ENCODE measurements at places on chromosomes 5 and 9. TPM values are rescaled to one million over a fixed set of nuclear protein-coding genes. Genes with fewer than 3 reads are reported as not detected.

DNA sequence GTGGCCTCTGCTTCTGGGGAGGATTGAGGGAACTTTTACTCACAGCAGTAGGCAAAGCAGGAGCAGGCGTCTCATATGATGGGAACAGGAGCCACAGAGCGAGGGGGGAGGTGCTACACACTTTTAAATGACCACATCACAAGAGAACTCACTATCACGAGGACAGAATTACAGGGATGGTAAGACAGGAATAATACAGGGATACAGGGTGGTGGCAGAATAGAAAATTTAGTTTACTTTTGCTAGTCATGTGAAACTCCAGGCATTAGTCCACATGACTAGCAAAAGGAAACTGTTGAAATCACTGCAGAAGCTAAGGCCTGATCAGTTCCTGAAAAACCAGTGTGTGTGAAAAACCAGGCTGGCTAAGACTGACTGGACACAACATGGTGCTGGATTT is 382.4 kb downstream of the NNT start:
- no peak for DNase-seq

GRCh38 chr9:76390656-76391055 is 3.6 kb downstream of the RFK start:
- no peak for DNase-seq

DNA sequence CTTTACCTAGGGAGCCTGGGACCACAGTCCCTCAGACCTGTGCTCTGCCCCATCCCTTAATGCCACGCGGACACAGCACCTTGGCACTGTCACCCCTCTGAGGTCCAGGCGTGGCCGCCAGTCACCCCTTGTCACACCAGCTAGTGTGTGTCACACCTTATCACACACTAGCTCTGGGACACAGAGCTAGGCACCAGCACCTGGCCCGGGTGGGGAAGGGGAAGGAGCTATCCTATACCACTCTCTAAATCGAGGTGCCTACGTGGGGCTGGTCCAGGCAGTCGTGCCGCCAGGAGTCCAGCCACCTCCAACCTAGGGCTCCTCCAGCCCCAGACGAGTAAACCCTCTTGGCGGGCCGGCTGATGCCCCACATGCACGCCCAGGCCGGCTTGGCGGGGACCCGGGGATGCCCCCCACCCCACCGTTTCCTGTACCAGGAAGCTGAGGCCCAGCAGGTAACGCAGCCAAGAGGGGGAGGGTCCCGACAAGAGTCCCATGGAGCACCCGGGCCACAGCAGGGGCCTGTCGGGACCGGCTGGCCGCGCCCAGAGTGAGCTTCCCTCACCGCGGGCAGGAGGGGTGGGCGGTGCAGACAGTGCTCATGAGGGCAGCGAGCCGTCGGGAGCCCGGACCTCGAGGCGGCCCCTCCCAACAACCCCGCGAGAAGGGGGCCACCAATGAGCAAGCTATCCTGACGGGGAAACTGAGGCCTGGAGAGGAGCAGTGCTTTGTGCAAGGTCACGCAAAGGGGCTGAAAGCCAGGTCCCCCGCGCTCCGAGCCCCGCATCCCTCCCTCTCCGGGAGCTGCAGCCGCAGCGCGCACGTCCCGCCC is 550 bp downstream of the CORO2A start:
- peak; percentile 39 for DNase-seq

DNA sequence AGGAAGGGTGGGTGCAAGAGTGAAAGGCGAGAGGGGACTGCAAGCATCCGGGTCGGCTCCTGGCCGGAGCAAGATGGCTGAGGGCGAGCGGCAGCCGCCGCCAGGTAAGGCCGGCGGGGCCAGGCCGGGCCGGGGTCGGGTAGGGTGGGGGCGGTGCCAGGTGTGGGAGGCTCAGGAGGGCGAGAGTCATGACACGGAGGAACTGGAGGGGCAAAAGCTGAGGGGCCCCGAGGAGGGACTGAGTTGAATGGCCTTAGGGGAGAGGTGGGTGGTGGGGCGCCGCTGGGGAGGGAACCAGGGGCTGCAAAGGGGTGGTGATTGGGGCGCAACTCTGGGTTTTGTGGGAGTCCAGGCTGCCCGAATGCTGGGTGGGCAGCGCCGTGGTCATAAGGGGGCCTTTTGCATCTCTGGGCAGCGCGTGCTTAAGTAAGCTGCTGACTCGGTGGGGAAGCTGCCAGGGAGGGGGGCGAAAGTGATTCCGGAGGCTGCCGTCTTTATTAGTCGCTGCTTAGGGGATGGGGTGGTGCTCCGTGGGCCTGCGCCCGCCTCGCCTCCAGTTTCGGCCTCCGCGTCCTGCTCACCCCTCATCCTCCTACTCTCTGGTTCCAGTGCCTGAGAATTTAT is 425 bp downstream of the PTPA start:
- DNase-seq = peak; percentile 34

- no peak for DNase-seq
Measured at GRCh38 chr9:133950192-133950591, 41.9 kb downstream of the VAV2 start.

C9orf153 gene
- total RNA-seq = not detected

GRCh38 chr5:1659100-1659981 is 135.6 kb upstream of the LPCAT1 start:
- no peak for DNase-seq

DNA sequence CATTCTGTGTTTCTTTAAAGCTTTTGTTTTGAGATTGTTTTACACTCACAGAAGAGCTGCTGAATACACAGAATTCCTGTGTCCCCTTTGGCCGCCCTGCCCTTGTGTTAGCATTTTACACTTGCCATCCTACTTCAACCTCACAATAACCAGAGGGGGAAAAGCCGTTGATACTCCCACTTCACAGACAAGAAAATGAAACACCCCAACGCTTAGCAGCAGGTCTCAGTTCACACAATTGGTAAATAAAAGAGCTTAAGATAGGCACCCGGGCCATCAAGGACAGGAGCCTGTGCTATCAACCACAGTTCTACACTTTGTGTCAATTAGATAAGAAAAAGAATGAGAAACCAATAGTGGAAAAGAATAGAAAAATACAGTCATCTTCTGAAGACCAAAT is 178.0 kb downstream of the SYK start:
- no peak for DNase-seq

CCDC192 gene
- total RNA-seq = not detected

GRCh38 chr5:89087551-89088318 is 204.8 kb upstream of the MEF2C start:
- no peak for DNase-seq

ARHGAP26 gene
- total RNA-seq = 4.8 TPM

DNA sequence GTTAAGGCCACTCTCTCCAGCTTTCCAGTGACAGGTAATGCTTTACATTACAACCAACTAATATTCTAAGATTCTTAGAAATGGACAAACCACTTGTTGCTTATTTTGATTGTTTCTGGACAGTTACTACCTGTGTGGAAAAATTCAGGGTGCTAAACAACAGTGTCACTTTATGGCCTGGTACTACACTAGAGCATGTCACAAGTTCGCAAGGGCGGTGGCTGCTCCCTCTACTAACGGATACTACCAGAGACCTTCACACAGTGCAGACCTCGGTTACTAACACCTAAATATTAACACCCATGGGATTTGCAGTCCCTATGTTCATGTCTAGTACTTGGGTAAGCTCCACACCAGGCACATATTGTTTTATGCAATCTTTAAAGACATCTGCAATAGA is 13.4 kb downstream of the HMGXB3 start:
- DNase-seq = no peak

DNA sequence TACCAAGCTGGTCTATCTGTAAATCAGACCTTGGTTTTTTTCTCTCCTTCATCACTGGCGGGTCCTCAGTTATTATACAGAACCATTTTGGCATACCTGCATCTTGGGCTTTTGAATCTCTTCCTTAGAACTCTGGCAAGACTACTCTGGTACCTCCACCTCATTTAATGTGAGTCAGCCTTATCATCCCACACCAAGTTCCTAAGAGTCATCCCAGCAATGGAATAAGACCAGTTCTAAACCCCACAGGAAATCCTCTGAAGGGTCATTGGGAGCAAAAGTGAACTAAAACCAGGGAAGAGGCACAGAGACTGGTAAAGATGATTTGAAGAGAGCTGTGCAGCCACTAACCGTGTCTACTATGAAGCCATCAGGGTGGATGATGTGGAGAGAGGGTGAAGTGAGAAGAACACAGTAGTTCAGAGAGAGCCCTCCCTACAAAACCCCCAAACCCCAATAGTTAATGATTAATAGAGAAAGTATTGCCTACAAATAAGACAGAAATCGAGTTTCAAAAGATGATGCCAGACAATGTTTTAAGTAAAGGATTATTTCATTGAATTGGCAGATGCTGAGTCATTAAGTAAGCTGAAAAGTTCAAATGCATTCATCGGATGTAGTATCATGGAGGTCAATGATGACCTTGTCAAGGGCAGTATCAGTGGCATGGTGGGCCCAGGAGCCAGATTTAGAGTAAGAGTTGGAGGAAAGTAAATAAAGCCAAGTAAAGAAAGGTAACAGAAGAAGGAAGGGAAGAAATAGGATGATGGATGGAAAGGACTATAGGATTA is 85.4 kb downstream of the PCSK1 start:
- DNase-seq = peak; percentile 47

DNA sequence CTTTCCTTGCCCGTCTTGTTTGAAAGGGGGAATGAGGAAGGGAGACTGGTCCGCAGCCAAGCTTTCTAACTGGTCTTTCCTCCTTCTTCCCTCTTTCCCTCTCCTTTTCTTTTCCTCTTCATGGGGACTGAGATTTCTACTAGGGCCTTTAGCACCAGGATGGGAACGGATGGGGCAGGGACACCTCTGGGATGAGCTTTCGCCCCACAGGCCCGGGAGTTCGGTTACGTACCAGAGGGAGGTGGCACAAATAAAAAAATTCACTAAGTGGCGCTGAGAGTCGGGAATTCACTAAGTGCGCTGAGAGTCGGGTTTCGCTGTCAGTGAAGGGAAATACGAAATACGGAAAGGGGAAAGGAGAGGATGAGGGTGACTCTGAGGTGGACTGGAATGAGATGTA is 21.6 kb downstream of the BTNL9 start:
- DNase-seq = no peak

GRCh38 chr5:23994581-23995370 is 487.4 kb downstream of the PRDM9 start:
- DNase-seq = no peak

GRCh38 chr5:71830681-71831539 is 111.8 kb downstream of the CARTPT start:
- peak; percentile 76 for DNase-seq

SPAG8 gene
- 0.26 TPM for total RNA-seq
